Aorta (tissue), 5 donors: ENCODE measurements at places on chromosomes 16 and 17. TPM values are rescaled to one million over a fixed set of nuclear protein-coding genes. Genes with fewer than 3 reads are reported as not detected.

HIC1 gene
- 69.2 TPM for total RNA-seq

HS3ST3A1 gene
- total RNA-seq, result 0.33 TPM

CCDC47 gene
- total RNA-seq, result 65.8 TPM

CTRB2 gene
- total RNA-seq, result 11.6 TPM

ALDH3A1 gene
- total RNA-seq, result 0.58 TPM

TAC4 gene
- total RNA-seq, result not detected

TBC1D16 gene
- total RNA-seq, result 43.6 TPM

GRCh38 chr17:70772761-70773160 lies 603.4 kb downstream of the KCNJ2 start:
- DNase-seq, result no peak
- H3K27ac ChIP-seq, result no peak overlapping the region
- no peaks in the 10 kb centered on the region for H3K27me3 ChIP-seq
- H3K4me3 ChIP-seq, result no peak overlapping the region
- no peaks in the 10 kb centered on the region for H3K4me1 ChIP-seq

DNA sequence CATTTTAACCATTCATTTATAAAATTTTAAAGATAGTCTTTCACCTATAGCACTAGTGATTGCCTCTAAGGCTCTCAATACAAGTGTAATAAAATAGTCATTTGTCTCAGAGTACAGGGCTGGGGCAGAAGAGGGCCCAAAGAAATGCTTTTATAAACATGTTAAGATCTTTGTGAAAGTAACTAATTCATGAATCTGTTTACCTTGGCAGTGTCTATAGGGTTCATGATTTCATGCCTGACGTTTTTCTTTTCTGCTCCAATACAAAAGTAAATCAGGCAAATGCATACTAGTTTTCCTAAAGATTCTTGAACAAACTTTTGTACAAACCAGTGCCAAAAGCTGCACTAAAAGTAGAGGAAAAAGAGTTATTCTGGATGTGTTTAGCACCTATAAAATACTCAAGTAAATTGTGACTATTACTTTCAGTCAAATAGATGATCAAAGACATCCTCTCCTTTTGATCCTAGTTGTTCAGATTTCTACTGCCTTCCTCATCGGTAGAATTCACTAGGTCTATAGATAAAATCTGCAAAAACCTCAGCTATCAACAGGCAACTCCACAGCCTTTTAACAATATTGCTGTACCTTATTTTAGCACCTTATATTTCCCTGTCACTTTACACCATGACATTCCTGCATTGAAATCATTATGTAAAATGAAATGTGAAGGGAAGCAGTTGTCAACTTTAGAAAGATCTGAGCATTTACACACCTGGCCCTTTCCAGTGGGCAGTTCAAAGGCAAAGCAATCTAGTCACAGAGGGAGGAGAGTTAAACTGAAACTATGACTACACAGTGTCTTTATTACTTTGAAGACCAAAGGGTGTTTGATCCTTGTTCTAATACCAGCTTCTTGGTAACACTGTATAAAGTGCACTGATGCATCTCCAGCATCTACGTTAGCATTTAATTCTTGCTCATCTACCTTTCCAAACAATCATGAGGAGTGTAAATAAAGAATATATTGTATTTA lies 100.0 kb upstream of the MED13 start:
- no peak overlapping the region for H3K27ac ChIP-seq
- no peaks in the 10 kb centered on the region for H3K4me1 ChIP-seq
- no peak overlapping the region for H3K4me3 ChIP-seq
- no peaks in the 10 kb centered on the region for H3K27me3 ChIP-seq
- H3K36me3 ChIP-seq, result no peaks in the 10 kb centered on the region
- no peak for DNase-seq

DNA sequence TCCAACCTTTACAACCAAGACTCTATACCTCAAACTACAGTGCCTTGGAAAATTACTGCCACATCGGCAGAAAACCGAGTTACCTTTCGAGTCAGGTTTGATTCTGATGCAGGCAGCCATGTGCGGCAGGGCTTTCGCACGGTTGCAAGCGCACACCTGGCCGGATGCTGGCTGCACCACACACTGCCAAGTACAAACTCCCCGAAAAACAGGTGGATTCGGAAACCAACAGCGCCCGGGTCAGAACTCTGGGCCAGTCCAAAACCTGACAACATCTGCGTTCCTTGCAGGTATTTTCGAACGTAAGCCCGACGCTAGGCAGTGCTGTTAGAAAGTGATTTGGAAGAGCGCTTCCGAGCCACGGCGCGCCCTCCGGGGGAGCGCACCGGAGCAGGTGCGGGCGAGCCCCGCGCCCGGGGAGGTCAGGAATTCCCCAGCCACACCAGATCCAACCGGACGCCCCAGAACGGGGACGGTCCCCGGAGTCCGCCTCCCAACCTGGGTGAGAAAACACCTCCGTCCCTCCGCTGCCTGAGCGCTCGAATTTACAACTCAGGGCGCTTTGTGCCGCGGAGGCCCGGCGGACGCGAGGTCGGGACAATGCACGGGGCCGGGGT lies 1.2 kb downstream of the USP7 start:
- H3K4me3 ChIP-seq, result peak overlapping the region; percentile 94
- no peak for DNase-seq
- no peak overlapping the region for H3K27ac ChIP-seq
- no peaks in the 10 kb centered on the region for H3K36me3 ChIP-seq

- H3K27ac ChIP-seq, result no peak overlapping the region
- peaks cover 3% of the 10 kb centered on the region for H3K36me3 ChIP-seq
- no peak for DNase-seq
- no peak overlapping the region for H3K4me3 ChIP-seq
- H3K27me3 ChIP-seq, result no peaks in the 10 kb centered on the region
Observed at GRCh38 chr17:76562734-76563148, 22.9 kb downstream of the PRCD start.

DNA sequence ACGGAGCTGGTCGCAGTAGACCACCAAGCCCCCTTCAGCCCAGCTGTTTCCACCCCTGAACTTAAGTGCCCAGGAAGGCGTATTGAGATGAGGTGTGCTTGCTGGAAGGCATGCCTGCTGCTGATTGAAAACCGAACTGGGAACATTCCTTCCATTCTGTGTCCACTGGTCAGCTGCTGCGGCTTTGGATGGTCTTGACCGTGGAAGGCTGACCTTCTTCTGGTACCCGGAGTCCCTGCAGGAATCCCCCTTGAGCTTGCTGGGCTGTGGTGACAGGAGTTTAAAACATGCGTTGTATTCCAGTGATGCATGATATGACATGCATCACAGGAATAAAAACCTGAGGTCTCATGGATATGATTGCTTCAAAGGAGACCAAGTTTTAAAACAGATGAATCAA lies 31.4 kb downstream of the IL4R start:
- H3K27ac ChIP-seq, result no peak overlapping the region
- no peaks in the 10 kb centered on the region for H3K36me3 ChIP-seq
- no peak for DNase-seq
- no peaks in the 10 kb centered on the region for H3K4me1 ChIP-seq

DNA sequence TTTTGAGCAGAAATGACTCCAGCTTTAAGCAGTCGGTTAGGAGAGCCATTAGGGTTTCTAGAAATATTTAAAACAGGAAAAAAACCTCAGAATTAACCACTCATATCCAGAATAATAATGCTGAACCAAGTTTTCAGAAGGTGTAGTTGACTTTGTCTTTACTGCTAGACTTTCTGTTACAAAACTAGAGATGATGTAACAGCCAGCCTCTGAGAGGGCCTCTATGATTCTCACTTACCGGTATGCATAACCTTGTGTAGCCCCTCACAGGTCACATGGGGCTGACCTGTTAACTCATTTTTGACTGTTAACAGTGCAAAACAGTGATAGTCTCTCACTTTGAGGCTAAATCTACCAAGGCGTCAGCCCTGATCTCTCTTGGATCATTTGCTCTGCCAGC lies 74.3 kb downstream of the TEX14 start:
- H3K36me3 ChIP-seq, result no peaks in the 10 kb centered on the region
- no peaks in the 10 kb centered on the region for H3K4me1 ChIP-seq
- DNase-seq, result no peak
- H3K4me3 ChIP-seq, result no peak overlapping the region

- H3K4me1 ChIP-seq, result no peaks in the 10 kb centered on the region
- DNase-seq, result no peak
- no peaks in the 10 kb centered on the region for H3K27me3 ChIP-seq
- H3K36me3 ChIP-seq, result no peaks in the 10 kb centered on the region
- no peak overlapping the region for H3K27ac ChIP-seq
Observed at GRCh38 chr16:52948946-52949345, 103.8 kb downstream of the CHD9NB start.

DNA sequence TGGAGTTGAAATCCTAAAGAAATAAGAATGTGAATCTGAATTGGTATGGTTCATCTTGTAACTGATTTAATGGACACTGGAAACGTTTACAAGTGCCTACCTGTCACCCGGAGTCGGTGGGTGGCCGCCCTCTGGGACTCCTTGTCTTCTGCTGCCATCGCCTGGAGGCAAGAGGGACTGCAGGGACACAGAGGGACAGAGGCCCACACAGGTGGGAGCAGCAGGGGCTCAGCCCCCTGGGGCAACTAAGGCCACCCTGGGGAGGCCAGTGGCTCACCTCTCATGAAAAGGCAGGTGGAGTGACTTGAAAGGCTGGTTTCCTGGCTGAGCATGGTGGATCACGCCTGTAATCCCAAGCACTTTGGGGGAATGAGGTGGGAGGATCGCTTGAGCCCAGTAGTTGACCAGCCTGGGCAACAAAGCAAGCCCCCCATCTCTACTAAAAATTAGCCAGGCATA lies 23.2 kb downstream of the TMEM92 start:
- peak; percentile 80 for DNase-seq
- H3K4me3 ChIP-seq, result no peak overlapping the region
- no peaks in the 10 kb centered on the region for H3K36me3 ChIP-seq

DNA sequence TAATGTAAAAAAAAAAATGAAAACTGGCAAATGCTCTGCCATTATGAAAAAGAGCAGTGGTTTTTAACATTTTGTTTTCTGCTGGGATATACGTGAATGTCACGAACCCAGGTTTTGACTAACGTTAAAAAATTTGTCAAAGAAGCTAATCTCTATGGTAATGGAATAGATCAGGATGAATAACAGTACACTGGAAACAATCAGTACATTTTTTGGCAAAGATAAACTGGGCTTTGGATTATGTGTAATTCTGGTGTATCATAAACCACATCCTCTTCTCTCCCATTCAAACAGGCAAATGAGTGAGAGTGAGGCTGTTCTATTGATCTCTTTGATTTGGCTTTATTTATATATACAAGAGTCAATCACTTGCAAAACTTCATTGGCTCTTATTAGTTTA lies 207.0 kb upstream of the IRX3 start:
- no peak for DNase-seq
- no peaks in the 10 kb centered on the region for H3K4me1 ChIP-seq
- no peaks in the 10 kb centered on the region for H3K27me3 ChIP-seq
- H3K36me3 ChIP-seq, result no peaks in the 10 kb centered on the region
- H3K27ac ChIP-seq, result no peak overlapping the region
- no peak overlapping the region for H3K4me3 ChIP-seq

DNA sequence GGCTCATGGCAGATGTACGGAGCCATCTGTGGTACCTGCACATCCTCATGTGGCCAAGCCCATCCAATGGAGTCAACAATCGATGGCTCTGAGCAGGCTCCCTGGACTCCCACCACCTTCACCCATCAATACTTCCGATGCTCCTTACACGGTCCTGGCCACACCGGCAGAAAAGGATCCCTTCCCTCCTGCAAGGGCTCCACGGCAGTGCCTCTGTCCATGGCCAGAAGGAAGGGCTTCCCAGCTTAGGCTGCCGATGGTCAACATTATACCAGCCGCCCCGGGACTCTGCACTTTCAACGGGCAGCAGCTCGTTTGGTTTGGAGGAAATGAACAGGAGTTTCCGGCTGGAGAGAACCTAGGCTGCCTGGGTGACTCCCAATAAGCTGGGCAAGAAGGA lies 13.2 kb downstream of the SLX4 start:
- no peak for DNase-seq
- no peaks in the 10 kb centered on the region for H3K27me3 ChIP-seq
- no peaks in the 10 kb centered on the region for H3K36me3 ChIP-seq
- H3K4me3 ChIP-seq, result no peak overlapping the region
- no peaks in the 10 kb centered on the region for H3K4me1 ChIP-seq
- H3K27ac ChIP-seq, result no peak overlapping the region

DNA sequence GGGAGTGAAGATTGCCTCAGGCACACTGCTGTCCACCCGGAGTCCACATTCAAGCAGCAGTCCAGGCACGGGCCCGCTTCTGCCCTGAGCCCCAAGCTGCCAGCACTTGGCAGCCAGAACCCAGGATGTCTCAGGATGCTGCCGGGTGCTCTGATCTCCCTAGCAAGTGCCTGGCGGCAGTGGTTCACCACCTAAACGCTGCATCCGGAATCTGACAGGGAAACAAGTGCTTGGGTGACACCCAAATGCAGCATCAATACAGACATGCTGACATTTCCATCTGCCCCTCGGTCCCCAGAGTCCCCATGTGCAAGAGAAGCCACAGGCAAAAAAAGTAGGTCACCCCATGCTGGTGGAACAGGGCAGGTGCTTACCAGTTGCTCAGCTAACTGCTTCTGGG lies 197.1 kb upstream of the RPL38 start:
- H3K27me3 ChIP-seq, result no peaks in the 10 kb centered on the region
- no peak for DNase-seq
- peaks cover 5% of the 10 kb centered on the region for H3K4me1 ChIP-seq
- H3K4me3 ChIP-seq, result no peak overlapping the region
- no peak overlapping the region for H3K27ac ChIP-seq

- no peaks in the 10 kb centered on the region for H3K27me3 ChIP-seq
- H3K4me1 ChIP-seq, result no peaks in the 10 kb centered on the region
- H3K27ac ChIP-seq, result no peak overlapping the region
- DNase-seq, result no peak
Observed at GRCh38 chr16:79278506-79278905, 322.0 kb downstream of the MAF start.

- no peak for DNase-seq
- no peaks in the 10 kb centered on the region for H3K4me1 ChIP-seq
- H3K4me3 ChIP-seq, result no peak overlapping the region
Observed at GRCh38 chr17:71147906-71148305, 972.9 kb upstream of the SOX9 start.
